ENCODE measurements at places on chromosomes 4 and X.

GRCh38 chrX:106780664-106781377, 21.7 kb upstream of the TBC1D8B start:
- DNase-seq, result no peak

- no peak for DNase-seq
These were observed 176.5 kb downstream of the GBA3 start for GRCh38 chr4:22869235-22869634.

DNA sequence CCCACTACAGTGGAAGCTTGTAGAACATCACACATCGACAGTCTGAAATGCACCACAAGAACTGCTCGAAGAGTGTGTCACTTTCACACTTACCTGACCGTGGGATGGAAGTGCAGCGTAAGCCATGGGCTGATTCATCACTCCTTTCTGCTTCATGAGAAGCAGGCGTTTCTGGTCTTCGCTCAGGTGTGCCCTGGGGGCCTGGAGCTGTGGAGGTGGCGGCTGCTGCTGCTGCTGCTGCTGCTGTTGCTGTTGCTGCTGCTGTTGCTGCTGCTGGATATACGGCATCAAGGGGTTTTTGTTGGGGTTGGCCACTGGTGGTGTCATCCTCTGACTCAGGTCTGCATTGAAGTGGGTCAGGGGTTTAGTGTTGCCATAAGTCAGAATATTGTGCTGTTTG, 223.6 kb downstream of the MGST2 start:
- DNase-seq, result no peak

GRCh38 chr4:59983852-59984251, 1216.3 kb upstream of the ADGRL3 start:
- DNase-seq, result no peak

DNA sequence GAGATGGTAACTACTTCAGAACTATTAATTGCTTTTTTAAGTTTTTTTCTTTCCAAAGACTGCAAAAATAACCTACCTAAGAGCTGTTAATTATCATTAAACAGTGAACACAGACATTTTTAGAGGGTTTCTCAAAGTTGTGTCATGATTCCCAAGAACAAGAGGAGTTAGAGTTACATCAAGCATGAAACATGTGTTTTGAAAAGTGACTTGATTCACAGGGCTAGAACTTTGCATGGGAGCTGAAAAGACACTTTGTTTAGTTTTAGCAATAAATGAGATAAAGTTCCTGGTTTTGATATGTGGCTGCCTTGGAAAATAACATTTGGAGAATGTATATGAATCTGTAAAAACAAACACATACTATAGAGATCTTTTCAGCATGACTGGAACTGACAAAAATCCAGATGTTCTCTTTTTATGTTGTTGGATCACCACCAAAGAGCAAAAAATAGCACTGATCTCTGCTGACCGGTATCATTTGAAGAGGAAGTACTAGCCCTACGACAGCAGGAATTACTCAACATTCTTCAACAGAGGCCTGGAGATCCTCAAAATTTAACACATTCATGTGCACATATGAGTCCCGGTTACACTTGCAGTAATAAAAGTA, 173.0 kb upstream of the PCDH18 start:
- no peak for DNase-seq

GRCh38 chrX:153825042-153825441, 5.3 kb downstream of the PDZD4 start:
- no peak for DNase-seq

DNA sequence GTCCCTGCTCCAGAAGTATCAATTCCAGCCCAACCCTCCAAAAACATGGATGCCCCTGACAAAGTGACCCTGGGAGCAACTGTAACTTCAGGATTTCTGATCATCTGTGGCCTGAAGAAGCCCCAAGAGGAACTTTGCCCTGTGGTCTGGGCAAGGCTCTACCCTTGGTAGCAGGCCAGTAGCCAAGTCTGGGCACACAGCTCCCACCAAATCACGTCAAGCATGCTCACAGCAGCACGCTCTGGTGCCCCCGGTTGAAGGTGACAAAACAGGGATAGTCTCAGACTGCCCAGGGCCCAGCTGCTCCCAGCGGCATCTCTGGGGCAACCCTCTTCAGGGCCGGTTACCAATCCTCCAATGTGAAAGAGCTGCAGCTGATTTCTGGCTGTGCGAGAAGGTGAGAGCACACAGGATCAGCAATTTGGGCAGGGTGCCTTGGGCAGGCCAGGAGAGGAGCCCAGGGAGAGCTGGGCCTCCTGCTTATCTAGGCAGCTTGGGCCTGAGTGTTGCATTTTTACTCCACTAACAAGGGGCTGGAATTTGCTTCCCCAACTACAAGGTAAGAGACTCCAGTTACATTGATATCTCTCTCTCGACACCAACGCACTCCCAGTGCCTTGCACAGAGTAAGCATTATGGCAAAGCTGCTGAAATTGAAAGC, 418.1 kb downstream of the BCOR start:
- DNase-seq, result no peak

DNA sequence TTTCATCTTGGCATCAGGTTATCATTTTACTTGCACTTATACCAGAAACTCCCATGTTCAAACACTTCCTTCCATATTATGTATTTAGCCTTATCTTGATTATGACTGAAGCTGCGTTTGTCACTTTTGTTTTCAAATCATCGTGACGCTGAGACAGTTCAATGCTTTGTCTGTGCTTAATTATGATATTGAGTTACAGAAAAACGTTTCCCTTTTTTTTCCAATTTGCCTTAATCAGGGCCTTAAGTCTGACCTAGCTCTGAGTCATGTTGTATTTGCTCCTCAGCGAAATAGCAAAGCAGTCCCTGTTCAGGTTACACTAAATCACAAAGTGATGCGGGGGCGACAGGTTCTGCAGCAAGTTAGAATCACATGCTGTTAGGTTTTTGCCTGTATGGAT, 254.7 kb downstream of the AFF2 start:
- no peak for DNase-seq

DNA sequence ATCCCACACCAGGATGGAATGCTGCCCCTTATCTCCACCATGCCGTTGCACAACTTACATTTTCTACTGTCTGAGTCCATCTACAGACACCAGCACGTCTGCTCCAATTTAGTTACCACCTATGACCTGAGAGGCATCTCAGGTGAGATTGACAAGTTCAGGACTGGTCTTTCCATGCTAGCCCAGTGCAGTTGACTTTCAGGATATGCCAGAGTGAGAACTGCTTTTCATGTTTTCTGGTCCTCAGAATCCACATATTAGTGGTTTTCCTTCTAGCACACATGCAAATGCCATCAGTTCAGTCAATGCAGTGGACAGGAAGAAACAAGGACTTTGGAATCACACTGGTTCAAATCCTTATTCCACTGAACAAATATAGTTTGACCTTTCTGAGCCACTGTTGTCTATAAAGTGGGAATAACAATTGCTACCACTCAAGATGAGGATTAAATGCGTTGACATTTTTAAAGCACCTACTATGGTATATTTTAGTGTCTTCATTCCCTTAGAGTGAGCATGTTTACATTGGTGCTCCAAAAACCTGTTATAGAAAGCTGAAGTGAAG, 38.1 kb upstream of the ANXA3 start:
- DNase-seq, result no peak

DNA sequence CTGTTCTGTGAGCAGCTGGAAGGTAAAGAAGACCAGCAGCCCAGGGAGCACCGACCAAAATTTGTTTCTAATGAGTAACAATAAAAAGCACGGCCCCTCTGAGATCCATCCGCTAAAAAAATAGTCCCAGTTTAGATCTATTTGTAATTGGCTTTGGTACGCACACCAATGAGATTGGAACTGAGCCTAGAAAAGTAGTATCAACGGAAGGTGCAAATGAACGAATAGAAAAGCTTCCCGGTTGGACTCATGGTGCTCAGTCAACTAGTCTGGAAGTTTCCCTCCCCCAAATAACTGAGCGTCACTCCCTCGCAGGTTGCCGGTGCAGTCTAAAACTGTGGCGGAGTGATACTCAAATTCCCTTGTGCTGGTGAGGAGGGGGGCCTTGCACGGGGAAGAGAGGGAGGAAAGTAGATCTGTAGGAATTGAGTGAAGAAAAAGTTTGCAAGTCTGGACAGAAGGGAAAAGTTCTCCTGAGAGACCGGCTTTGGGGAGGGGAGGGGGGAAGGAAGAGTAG, at the start of gene COL4A5:
TSS of gene COL4A5 (plus strand) at position 413 of the 517 bp plus-strand sequence. CDS start 288 bp downstream, outside the sequence.
- DNase-seq, result no peak

DNA sequence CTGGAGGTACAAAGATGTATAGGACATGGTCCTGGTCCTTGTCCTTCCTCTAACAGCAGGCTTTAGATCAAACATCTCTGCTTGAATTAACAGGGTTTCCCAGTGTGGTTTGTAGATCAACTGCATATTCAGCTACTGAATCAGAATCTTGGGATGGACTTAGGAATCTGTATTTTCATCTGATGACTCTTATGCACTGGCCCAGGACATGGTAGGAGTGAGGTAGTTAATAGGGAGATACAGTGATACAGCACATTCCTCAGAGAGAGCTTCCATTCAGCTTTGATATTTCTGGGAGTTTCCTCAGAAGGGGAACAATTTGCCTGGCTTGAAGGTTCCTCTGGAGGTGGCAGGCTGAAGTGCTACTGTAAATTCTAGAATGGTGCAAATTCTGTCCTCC, 203.1 kb downstream of the LARP7 start:
- DNase-seq, result no peak

DNA sequence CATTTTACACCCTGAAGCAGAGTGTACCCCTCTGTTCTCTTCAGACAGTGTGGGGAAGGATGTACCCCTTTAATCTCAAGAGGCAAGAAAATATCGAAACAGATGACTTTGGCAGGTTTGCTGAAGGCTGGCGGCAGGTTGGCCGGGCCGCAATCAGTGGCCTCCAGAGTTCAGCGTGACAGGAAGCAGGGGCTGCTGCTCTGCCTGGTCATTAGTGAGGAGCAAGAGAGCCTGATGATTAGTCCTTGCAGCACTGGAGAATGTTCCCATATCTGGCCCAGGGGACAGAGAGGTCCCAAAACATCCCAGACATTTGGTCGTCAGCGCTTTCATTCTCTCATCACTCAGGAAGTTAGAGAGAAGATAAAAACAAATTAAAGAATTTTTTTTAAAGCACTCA, 352.8 kb downstream of the SPRY1 start:
- DNase-seq, result no peak

DNA sequence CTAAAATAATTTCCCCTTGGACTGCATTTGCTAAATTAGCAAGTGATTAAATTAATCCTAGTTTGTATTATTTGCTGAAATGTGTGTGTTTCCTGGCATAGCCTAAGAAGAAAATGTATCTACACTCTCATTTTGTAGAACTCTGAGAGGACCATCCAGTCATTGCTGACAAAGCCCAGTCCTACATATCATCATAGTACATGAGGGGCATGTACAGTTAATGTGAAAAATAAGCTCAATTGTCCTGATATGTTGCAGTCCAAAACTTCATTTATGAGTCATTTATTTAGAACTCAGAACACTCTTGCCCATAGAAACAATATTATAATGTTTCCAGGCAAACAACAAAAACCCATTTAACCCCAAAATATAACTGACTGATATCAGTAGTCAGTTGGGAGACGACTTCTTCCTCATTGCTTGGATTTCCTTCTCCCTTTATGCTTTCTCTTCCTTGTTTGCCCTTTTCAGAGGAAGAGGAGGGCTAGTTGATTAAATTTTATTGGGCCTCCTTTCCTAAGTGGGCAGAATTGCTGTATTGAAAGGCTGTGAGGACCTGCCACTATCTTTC, 26.9 kb upstream of the BBS12 start:
- DNase-seq, result no peak

DNA sequence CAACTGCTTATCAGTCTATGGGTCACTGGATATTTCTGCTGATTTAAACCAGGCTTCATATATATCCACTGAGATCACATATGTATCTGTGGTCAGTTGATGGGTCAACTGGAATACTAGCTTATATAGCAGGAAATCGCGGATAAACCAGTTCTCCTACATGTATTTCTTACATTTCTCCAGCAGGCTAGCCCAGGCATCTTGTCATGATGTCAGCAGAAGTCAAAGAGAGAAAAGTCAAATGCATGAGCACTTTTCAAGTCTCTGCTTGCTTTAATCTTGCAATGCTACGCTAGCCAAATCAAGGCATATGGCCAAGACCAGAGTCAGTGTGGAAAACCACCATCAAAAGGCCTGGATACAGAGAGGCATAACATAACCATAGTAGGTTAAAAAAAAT, 1008.8 kb upstream of the DIAPH2 start:
- no peak for DNase-seq

DNA sequence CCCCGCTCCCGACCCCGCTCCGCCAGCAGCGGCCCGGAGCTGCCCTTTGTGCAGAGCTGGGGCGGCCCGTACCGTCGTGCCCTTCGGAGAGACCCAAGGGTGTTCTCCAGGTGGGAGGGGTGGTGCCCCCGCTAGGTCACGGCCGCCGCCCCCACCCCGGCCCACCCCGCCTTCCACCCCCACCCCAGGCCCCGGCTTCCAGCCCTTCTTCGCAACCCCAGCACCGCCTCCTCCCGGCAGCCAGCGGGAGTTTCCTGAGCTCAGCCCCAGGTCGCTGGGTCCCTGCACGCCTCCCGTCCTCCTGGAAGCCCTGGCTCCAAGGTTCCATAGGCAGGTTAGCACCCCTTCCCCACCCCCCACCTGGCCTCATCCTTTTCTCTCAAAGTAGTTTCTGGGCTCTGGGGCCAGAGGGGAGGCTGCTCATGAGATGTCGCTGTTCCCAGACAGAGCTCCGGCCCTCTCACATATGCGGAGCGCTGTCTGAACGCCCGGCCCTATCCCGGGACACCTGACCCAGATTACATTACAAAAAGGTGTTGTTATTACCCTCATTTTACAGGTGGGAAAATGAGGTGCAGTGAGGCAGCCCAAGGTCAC, 25.2 kb upstream of the FGFR3 start:
- DNase-seq, result no peak

DNA sequence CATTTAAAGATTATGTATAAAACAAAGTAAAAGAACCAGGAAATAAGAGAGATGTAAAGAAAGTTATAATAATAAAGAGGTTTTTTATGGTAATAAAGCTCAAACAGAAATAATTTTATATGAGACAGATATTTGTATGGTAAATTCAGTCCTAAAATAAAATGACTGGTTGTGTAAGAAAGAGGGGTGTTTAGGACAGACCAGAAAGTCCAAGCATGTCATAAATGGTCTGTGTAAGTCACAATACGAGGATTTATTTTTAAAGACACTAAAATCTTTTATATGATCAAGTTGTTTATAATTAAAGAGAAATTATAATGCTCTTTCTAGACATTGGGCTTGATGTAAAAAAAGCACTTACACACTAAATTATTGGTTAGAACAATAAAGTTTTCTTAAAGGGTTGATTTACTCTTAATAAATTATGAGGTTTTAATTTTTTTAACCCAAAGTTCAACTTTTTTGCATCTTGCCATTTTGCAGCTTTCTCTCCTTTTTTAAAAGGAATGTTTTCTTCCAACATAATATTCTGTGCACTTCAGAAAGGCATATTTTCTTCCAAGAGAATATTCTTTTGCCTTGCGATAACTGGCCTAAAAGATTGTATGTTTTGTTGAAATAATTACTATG, 61.9 kb upstream of the TCEAL2 start:
- no peak for DNase-seq

GRCh38 chr4:173237762-173238161, 69.2 kb downstream of the GALNT7 start:
- no peak for DNase-seq
